NCI-H1417 (cell line): ENCODE measurements at places on chromosomes 3 and 15.
A peak's percentile ranks its signal among the peaks of the same experiment; 100 is the strongest.

GRCh38 chr3:27623085-27623753, 98.9 kb downstream of the EOMES start:
- DNase-seq: peak; percentile 2

- DNase-seq: no peak
Measured at GRCh38 chr3:113730550-113730949, 15.5 kb downstream of the NAA50 start.

- no peak for DNase-seq
Measured at GRCh38 chr15:59232476-59232875, 25.8 kb downstream of the LDHAL6B start.

DNA sequence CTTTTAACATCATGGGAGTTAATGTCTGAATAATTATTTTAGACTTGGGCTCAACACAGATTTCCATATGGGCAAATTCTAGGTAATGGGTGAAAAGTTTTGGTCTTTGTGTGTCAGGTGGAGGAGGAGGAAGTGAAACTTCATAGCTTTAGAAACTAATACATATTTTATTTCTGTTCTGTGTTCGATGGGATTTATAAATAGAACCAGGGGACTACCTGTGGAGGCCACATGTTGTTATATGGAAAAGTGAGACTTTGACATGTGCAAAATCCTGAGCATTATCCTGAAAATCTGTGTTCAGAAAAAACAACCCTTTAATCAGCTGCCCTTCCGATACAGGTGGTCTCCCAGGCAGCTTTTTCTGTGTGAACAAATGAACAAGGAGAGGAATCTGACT, 209.5 kb downstream of the SOX2 start:
- no peak for DNase-seq

DNA sequence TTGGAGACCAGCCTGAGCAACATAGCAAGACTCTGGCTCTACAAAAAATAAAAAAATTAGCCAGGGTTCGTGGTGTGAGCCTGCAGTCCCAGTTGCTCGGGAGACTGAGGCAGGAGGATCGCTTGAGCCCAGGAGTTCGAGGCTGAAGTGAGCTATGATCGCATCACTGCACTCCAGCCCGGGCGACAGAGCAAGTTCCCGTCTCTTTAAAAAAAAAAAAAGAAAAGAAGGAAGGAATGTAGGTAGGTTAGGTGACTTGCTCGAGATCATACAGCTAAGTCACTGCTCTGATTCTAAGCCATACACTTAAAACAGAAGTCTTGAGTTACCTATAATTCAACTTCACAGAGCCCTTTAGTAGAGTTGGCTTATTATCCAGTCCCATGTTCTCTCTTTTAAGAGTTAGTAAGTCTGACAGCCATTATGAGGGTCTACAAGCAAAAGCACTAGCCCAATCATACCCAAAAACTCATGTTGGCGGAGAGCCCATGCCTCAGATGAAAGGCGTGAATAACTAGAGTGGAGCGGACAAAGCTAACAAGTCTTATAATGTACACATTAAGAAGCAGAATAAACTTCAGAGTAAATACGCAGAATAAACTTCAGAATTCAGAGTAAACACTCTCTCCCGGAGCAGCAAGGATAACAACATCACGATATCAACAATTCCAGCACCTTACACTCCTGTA, 768 bp downstream of the AAGAB start:
- DNase-seq: no peak

DNA sequence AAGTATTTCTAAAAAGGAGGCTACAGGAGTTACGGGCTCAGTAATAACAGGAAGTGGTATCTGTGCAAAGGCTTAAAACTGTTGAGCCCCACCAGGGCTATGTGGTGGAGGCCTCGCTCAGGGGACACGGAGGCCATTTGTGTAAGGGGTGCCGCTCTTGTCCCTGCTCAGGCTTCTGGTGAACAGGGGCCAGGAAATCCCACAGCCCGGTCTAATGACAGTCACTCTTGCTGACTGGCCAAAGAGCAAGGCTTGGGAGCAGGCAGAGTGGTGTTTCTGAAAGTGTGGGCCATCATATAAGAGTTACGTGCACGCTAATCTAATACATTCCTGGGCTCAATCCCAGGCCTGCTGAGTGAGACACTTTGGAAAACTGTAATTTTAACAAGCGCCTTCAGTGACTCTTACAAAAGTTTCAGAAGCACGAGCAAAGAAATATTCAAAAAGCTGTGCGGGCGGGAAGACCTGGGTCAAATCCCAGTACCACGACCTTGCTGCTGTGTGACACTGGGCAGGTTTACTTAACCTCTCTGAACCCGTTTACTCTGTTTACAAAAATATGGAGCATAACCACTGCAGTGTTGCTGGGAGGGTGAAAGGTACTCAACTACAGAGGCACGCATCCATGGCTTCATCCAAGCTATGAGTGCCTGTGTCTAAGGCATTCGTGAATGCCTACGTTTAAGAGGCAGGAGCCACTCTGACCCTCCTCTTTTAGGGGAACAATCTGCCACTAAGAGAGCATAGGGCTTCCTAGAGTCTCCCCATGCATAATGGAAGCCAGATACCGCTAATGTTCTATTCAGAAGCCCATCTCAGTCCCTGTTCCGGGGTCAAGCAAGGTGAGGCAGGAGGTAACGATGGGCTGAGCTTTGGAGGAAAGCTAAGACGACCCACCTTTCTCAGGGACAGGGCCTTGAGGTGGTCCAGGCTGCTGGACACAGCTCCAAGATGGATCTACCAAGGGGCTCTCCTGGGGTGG, 2.0 kb downstream of the ATP10A start:
- no peak for DNase-seq
